Activated CD4-positive, alpha-beta T cell treated with anti-CD3 and anti-CD28 coated beads, Interleukin-2, Interleukin-6, amounts not matched to agents 100 ng/mL and 50 ng/mL, durations not matched to agents 16 hours and 8 hours (primary cell): ENCODE measurements at places on chromosomes 16 and 17.
A peak's percentile ranks its signal among the peaks of the same experiment; 100 is the strongest.

GRCh38 chr16:67506468-67506867, 22.2 kb upstream of the RIPOR1 start:
- no peak for DNase-seq

DNA sequence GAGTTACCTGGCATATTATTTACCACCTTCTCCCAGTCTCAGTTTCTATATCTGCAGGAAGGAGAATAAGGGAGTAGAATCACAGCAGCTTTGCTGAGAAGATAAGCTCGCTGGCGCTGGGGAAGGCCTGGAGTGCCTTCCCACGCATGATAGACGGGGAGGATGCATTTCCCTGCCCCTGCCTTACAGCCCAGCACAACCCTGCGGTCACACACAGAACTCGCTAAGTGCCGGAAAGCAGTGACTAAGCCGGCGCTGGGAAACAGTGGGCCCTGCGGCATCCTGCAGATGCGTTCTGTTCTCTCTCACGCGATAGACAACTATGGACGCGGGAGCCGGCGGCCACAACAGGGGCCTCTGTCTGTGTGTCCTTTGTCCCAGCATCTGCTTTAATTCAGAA, 4.8 kb downstream of the CA5A start:
- peak; percentile 28 for DNase-seq

- DNase-seq: no peak
Observed at GRCh38 chr16:88444826-88445582, 8.1 kb upstream of the ZFPM1 start.

DNA sequence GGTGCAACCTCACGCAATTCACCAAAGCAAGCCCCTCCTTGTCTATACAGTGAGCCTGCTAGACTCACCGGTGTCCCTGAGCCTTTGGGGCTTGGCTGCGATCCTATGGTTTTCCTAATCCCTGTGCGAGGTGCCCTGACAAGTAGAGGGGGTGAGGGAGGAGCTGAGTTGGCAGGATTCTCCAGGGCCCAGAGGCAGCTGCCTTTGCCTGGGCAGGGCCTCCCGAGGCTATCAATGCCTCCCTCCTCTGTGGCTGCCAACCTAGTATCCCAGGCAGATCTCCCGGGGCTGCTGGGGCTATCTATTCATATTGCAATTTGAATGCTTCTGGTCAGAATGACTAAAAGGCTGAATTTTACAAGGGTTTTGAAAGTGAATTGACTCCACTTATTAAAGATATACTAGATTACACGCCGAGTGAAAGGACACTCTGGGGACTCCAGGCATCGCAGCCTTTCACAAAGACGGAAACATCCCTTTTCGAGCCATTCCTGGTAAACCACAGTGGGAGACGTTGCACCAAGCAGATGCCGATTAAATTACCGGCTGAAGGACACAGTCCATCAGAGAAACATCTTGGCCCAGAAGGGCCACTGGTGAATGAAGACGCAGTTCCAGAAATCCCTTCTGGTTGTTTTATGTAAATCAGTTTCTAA, 11.3 kb upstream of the PITPNM3 start:
- DNase-seq: no peak
